ENCODE measurements at places on chromosomes 2 and 18.

DNA sequence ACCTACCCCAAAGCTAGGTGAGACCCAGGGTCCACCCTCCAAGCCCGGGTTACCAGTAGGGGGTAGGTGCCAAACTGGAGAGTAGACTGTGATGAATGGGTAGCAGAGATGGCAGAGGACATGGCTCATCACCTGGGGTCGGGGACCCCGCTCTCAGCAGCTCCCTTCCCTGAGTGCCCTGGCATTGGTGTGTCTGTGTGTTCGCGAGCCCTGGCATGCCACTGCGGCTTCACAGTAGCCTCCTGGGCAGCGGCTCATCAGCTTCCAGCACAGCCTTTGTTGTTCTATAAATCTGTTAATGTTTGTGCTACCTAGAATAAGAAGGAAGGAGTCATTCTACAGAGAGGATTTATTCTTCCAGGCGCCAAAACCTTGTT is 62.6 kb upstream of the ALPP start:
- no peak for DNase-seq

DNA sequence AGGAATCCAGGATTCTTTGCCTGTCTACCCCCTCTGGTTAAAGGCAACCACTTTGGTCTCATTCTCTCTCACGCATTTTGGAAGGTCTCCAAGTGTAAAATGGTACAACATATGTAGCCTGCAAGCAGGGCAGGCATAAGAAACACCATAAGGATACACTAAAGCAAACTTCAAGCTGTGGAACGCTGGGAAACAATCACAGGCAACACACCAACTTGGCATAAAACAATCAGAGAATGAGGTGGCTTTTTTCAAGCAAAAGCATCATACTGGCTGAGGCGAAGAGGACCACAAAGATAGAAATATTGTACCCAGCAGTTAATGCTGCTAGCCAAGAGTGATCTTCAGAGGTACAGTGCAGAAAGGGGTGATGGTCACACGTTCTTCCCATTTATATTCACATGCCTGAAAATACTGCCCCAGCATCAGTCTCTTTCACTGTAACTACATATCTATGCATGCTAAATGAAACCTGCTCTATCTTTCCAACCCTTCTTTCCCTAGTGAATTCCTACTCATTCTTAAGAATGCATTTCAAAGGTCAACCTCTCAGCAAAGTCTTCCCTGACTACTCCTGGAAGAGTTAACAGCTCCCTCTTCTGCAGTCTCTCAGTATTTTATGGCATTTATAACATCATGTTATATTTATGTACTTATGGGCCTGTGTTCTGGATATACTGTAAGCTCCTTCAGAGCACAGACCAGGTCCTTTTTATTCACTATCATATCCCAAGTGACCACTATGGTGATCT is 71.9 kb upstream of the GALNT5 start:
- DNase-seq = no peak

GRCh38 chr18:62988471-62988870 is 273.1 kb downstream of the PHLPP1 start:
- DNase-seq = no peak

GRCh38 chr2:101909760-101910159 is 82.0 kb upstream of the IL1R2 start:
- no peak for DNase-seq

DNA sequence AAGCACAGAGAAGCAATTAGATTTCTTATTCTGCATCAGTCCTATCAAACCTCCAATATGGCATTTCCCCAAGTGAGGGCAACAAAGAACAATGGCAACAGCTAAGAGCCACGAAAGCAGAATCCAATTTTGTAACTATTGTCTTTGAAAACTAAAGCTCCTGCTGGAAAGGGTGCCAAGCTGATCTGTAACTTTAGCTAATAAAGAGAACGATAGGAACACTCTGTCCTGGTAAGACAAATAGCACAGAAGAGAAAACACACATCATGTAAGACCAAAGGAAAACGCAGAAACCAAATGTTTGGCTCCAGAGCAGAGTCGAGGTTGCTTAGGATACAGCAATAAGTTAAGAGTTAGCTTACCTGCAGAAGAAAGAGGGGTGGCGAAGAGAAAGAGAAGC is 160.5 kb downstream of the STK39 start:
- no peak for DNase-seq

DNA sequence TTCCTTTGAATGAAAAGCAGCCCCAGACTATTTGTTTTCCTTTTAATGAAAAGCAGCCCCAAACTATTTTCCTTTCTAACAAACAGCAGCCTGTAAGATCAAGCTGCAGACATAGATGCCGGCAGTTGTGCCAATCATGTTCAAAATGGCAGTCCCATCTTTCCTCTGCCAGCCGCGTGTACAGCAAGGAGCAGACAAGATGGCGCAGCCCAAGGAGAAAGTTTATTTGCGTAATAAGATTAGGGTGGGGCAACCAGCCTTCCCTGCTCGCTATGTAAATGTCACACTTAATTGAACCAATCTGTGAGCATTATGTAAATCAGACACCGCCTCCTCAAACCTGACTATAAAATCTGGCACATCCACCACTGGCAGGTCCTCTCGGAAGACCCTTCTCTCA is 226.0 kb downstream of the TGIF1 start:
- DNase-seq = no peak

DNA sequence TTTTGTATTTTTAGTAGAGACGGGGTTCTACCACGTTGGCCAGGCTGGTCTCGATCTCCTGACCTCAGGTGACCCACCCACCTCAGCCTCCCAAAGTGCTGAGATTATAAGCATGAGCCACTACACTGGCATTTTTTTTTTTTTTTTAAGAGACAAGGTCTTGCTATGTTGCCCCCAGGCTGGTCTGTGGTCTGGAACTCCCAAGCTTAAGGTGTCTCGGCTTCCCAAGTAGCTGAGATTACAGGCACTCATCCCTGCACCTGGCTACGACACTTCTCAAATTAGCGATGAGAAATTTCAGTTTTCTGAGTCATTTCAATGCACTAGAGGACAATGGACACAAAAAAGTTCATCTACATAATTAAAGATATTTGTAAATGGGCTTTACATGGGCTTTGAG is 36.6 kb upstream of the TCF7L1 start:
- DNase-seq = no peak

DNA sequence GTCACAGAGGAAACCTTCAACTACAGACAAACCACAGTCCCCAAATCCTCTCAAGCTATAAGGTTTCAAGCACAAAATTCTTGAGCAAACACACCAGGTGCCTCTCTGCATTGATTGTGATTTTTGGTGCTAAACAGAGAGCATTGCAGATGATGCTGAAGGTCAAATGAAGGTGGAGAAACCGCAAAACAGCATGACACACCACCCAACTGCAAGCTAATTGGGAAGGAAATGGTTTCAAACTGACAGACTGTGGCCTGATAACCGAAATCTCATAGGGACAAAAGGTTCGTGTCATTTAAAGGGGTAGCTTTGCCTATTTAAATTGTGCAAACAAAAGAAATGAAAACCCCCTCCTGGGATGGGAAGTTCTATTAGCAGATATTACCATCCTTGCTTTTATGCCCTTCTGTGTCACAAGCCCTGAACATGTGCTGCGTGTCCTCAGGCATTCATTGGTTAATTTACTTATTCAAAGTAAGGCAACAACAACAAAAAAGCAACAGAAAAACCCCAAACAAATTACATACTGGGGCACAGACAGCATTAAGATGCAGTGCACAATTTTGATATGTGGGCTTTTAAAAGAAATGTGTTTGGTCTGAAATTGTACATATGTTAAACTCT is 154.9 kb downstream of the AQP4 start:
- DNase-seq = no peak

- no peak for DNase-seq
Measured at GRCh38 chr2:238305092-238305862, 15.0 kb upstream of the TRAF3IP1 start.

DNA sequence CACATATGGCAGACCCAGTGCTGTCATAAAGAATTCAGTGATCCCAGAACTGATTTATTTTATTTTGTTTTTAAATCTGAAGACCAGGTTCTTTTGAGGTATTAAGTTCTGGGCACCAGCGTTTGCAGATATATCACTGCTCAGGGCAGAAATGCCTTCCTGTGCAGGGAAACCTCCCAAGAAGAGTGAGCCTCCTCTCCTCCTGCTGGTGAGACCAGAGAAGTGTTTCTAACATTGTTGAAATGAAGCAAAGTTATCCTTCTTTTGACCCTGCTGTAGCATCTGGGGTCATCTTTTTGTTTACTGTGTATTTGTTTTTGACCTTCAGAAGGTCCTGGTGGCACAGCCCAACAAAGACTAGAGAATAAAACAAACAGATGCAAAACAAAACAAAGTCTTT is 94.0 kb downstream of the AQP4 start:
- DNase-seq = peak; percentile 46
